AG04449 (cell line): ENCODE measurements at places on chromosomes 6 and 20.
A peak's percentile ranks its signal among the peaks of the same experiment; 100 is the strongest.

DNA sequence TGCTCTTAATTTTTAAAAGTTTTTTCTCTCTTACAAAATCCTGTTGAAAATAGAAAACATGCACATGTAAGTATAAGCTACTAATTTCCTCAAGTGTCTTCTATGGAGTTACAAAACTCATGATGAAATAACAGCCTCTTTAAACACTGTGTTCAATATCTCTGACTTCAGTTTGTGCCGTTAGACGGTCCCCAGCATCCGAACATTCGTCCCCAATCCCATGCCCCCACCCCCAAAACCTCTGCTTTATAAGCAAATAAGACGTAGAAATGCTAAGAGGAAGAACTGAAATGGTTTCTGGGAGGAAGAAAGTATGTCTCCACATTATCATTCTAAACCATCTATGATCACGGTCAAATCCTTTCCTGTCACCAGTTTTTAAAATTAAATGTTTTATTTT, 31.7 kb upstream of the MYB start:
- DNase-seq, result no peak

- no peak for DNase-seq
These were observed 13.8 kb downstream of the MMP24 start for GRCh38 chr20:35240083-35240810.

- DNase-seq, result no peak
These were observed 33.3 kb downstream of the SUN5 start for GRCh38 chr20:32970973-32971300.

- no peak for DNase-seq
These were observed 65.5 kb upstream of the PRL start for GRCh38 chr6:22362361-22362760.

- DNase-seq, result no peak
These were observed 5.3 kb downstream of the MMP9 start for GRCh38 chr20:46013829-46014516.

GRCh38 chr6:77926198-77926751, 273.4 kb downstream of the MEI4 start:
- no peak for DNase-seq

GRCh38 chr20:19181552-19181951, 30.9 kb upstream of the SLC24A3 start:
- no peak for DNase-seq

- DNase-seq, result peak; percentile 93
These were observed 39.9 kb downstream of the RPRD1B start for GRCh38 chr20:38073307-38074071.

DNA sequence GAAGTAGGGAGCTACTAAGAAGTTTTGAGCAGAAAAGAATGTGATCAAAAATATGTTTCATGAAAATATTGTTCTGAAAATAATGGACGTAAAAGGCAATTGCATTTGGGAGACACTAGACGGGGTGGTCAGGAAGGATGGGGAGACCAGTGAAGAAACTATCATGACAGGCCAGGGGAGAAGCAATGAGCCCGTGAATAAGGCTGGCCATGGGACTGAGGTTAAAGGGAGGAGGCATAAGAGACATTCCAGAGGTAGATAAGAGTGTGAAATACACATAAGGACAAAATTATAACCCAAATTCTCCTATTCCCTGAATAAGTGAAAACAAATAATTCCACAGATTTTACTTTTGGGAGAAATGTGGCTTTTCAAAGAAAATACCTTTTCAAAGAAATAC, 51.7 kb downstream of the MARCKS start:
- DNase-seq, result no peak

- no peak for DNase-seq
These were observed 316.3 kb downstream of the SLC35F1 start for GRCh38 chr6:118223316-118223715.

GRCh38 chr6:106099235-106099537, 13.1 kb downstream of the PRDM1 start:
- DNase-seq, result no peak

DNA sequence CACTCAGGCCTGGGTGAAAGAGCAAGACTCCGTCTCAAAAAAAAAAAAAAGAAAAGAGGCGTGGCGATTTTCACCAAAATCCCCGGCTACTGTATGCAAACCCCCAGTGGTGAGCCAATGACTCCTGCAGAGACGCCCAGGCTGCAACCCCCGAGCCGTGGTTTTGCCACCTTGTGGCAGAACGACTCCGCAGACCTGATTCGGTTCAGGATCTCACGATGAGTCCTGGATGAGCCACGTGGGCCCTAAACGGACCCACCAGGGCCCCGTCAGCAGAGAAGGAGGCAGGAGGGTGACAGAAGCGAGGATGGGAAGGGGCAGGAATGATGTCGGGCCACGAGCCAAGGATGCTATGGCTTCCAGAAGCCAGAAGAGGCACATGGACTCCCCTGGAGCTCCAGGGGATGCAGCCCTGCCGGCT, 42.5 kb downstream of the SLC2A4RG start:
- no peak for DNase-seq

GRCh38 chr6:33205191-33206026, 954 bp downstream of the HSD17B8 start:
- no peak for DNase-seq

DNA sequence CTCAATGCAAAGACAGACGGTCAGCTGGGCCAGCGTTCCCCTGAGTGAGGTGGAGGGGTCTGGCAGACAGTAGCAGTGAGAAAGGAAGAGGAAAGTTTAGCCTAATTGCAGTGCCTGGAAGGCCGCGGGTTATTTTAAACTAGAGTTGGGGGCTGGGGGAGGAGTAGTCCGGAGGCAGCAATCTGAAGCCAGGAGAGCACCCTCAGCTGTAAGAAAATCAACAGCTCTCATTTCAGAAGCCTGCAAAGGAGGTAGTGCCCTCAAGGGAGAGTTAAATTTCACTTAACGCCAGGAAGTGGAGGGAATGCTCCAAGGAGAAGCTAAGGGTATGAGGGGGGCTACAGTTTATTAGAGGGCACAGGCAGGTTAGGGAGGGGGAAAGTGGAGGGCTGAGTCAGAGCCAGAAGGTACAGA, 26.9 kb downstream of the RING1 start:
- no peak for DNase-seq

DNA sequence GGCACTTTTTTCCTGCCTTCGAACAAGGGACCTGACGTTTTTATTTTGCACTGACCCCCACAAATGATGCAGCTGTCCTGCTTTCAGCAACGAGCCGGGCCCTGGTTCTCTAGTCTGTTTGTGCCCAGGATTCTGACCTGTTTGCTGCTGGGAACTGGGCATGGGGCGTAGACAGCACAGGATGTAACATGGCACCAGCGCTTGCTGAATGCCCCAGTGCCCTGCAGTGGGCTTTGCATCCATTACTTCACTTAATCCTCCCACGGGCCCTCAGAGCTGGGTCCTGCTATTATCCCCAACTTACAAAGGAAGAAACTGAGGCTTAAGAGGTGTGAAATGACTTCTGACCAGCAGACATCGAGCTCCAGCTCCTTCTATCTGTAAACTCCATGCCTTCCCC, 80.4 kb upstream of the PMEPA1 start:
- no peak for DNase-seq

DNA sequence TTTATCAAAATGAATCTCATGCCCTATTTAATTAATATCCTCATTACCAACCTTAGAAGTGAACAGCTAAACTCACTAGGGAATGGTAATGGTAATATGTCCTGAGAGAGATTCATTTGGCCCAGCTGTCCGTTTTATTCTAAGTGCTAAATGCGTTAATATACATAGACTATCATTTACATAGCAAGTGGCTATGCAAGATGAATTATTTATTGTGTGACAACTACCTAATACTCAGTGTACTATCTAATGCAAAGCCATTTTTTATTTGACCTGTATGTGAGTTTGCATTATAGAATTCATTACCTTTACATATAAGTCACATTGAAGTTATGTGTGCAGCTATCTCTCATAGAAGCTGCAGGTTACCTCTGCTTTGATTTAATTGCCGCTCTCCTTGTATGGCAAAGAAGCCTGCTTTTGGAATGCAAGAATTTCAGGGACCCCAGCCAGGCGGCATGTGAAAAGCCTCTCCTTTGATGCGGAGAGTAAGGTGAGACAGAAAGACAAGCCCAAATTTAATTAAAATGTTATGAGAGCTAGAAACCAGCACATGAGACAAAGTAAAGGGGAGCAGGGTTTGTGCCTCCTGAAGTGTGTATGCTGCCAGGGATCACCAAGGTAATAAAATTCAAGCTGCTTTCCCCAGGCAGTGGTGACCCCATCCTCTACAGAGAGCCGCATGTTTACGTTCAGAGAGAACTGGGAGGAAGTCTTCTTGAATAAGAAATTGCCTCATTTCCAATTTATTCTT, 693.0 kb upstream of the MAP3K7 start:
- no peak for DNase-seq
